Stomach (tissue), 19 donors: ENCODE measurements at places on chromosomes 6 and 20.
A peak's percentile ranks its signal among the peaks of the same experiment; 100 is the strongest.

GRCh38 chr6:12051861-12052368 is 39.8 kb downstream of the HIVEP1 start:
- DNase-seq = no peak
- H3K4me1 ChIP-seq = no peaks in the 10 kb centered on the region
- no peaks in the 10 kb centered on the region for H3K27me3 ChIP-seq
- H3K4me3 ChIP-seq = no peak overlapping the region

- no peak for DNase-seq
- no peak overlapping the region for H3K4me3 ChIP-seq
- no peaks in the 10 kb centered on the region for H3K27me3 ChIP-seq
- peaks cover 22% of the 10 kb centered on the region for H3K36me3 ChIP-seq
These were observed 69.8 kb upstream of the GNRH2 start for GRCh38 chr20:2973574-2973973.

- H3K36me3 ChIP-seq = no peaks in the 10 kb centered on the region
- no peak overlapping the region for H3K27ac ChIP-seq
- H3K27me3 ChIP-seq = no peaks in the 10 kb centered on the region
These were observed 21.1 kb downstream of the GCNT2 start for GRCh38 chr6:10542213-10542612.

DNA sequence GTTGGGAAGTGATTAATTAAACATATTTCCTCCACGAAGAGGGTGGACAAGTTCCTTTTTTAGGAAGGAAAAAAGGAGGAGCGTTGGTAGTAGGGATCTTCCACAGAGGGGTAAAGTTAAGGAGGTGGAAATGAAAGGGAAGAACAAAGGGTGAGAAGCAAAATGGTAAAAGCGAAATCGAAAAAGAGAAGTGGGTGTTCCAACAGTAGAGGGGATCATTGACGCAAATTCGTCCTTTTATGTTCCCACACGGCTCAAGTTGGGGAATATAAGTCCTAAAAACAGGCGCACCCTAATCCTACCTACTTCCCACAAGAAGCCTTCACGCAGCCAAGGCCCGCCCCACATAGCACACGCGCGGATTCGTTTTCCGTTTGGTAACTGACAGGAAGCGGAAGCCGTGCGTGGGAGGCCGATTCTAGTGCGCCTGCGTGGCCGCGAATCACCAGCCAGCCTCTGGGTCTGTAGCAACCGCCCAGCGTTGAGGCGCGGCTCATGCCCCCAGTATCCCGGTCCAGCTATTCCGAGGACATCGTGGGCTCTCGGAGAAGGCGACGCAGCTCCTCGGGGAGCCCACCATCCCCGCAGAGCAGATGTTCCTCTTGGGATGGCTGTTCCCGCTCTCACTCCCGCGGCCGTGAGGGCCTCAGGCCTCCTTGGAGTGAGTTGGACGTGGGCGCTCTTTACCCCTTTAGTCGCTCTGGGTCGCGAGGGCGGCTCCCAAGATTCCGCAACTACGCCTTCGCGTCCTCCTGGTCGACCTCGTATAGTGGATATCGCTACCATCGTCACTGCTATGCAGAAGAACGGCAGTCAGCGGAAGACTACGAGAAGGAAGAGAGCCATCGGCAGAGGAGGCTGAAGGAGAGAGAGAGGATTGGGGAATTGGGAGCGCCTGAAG is at the start of gene NKAPL:
Gene NKAPL, plus strand, starts transcription at position 421 of the 901 bp plus-strand sequence. Its CDS starts 75 bp downstream, at position 496.
- peak within 1 kb of the TSS; percentile 40 for H3K4me3 ChIP-seq
- peak; percentile 90 for DNase-seq
- peaks cover 10% of the 10 kb centered on the region for H3K4me1 ChIP-seq
- no peak within 1 kb of the TSS for H3K27ac ChIP-seq
- H3K36me3 ChIP-seq = no peaks in the 10 kb centered on the region

GRCh38 chr6:166763606-166764472 is 136.8 kb upstream of the RPS6KA2 start:
- H3K27ac ChIP-seq = no peak overlapping the region
- no peaks in the 10 kb centered on the region for H3K4me1 ChIP-seq
- no peaks in the 10 kb centered on the region for H3K36me3 ChIP-seq
- DNase-seq = no peak
- H3K4me3 ChIP-seq = no peak overlapping the region
- H3K27me3 ChIP-seq = no peaks in the 10 kb centered on the region

GRCh38 chr6:128580224-128581110 is 60.1 kb upstream of the PTPRK start:
- H3K36me3 ChIP-seq = no peaks in the 10 kb centered on the region
- no peak for DNase-seq
- H3K27me3 ChIP-seq = no peaks in the 10 kb centered on the region
- no peak overlapping the region for H3K27ac ChIP-seq
- no peaks in the 10 kb centered on the region for H3K4me1 ChIP-seq

DNA sequence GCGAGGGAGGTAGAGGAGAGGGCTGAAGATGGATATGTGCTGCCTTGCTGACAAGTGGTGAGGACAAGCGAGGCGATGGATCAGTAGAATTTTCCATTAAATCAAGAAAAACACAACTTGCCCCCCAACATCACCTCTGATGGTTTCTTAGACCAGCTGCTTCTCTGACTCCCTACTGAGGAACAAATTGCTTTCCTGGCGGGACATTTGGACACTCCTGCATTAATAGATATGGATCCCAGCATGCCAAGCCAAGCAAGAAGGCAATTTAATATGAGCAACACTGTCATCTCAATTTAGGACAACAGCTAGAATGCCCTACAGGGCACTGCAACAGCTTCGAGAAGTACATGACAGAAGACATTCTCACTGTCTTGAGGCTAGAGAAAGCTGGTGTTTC is 248.4 kb upstream of the AGPAT4 start:
- no peaks in the 10 kb centered on the region for H3K27me3 ChIP-seq
- DNase-seq = no peak
- H3K27ac ChIP-seq = no peak overlapping the region
- no peaks in the 10 kb centered on the region for H3K36me3 ChIP-seq

DNA sequence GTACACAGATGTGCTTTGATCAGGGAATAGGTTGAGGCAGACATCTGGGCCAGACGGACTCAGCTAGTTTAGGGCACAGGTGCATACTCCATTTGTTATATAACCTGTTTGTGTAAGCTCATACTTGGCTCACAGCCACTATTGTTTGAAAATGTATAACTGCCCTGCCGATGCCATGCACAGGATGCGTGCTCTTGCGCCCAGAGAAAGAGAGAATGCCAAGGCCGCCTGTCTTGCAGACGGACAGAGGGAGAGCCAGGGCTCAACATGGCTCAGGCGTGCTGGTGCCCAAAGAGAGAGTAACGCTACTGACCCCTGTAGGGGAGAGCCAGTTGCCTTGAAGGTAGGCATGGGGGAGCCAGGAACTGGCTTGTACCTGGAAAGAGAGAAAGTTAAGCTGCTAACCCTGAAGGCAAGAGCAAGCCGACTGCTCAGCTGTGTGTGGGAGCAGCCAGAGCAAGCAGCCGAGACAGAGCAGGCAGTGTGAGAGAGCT is 57.7 kb downstream of the FAM229B start:
- H3K4me1 ChIP-seq = no peaks in the 10 kb centered on the region
- H3K4me3 ChIP-seq = no peak overlapping the region
- peaks cover 78% of the 10 kb centered on the region for H3K36me3 ChIP-seq
- no peaks in the 10 kb centered on the region for H3K27me3 ChIP-seq

DNA sequence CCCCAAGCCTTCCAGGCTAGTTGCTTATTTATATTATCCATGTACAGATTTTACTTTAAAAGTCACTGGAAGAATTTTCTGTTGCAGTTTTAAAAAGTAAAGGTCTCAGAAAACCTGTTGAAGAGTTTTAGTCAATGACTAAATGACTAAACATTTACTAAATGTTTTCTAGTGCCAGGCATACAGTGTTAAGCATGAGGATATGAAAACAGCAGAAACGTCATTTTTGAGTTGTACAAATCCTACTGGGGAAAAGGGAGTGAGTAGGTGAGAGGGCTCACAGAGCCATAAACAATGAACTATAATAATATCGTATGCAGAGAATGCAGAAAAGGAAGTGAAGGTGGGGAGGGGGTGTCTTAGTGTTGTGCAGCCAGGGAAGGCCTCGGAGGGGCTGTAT is 66.3 kb downstream of the MAN1A1 start:
- no peaks in the 10 kb centered on the region for H3K27me3 ChIP-seq
- no peak overlapping the region for H3K27ac ChIP-seq
- H3K36me3 ChIP-seq = no peaks in the 10 kb centered on the region

GRCh38 chr20:24501764-24502556 is 32.5 kb downstream of the SYNDIG1 start:
- H3K4me3 ChIP-seq = no peak overlapping the region
- H3K27ac ChIP-seq = no peak overlapping the region
- no peaks in the 10 kb centered on the region for H3K36me3 ChIP-seq
- no peaks in the 10 kb centered on the region for H3K27me3 ChIP-seq
- DNase-seq = peak; percentile 44

- H3K4me1 ChIP-seq = no peaks in the 10 kb centered on the region
- H3K4me3 ChIP-seq = no peak overlapping the region
- H3K27ac ChIP-seq = no peak overlapping the region
- H3K36me3 ChIP-seq = no peaks in the 10 kb centered on the region
- DNase-seq = no peak
- H3K27me3 ChIP-seq = no peaks in the 10 kb centered on the region
These were observed 156.2 kb upstream of the PLCB4 start for GRCh38 chr20:8912731-8913130.

- H3K27me3 ChIP-seq = no peaks in the 10 kb centered on the region
- peaks cover 15% of the 10 kb centered on the region for H3K4me1 ChIP-seq
- H3K27ac ChIP-seq = no peak overlapping the region
- H3K36me3 ChIP-seq = no peaks in the 10 kb centered on the region
- no peak overlapping the region for H3K4me3 ChIP-seq
These were observed 510.2 kb downstream of the RNF144B start for GRCh38 chr6:18897350-18897749.

DNA sequence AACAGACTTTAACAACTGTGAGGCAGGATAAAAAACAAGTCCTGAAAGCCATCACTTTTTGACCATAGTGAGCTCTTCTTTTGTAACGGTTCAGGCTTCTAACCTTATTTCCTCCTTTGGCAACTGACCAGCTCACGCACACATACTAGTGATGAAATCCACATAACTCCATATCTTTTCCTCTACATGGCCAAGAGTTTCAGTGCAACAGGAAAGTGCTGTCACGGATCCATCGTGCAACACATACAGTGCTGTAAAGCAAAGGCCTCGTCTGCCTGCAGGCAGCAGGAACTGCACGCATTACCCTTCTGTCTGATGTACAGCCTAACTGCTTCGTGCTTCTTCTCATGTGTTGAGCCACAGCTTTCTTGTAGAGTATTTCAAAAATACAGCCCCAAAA is 108.5 kb downstream of the EPM2A start:
- no peak overlapping the region for H3K4me3 ChIP-seq
- no peaks in the 10 kb centered on the region for H3K36me3 ChIP-seq
- no peaks in the 10 kb centered on the region for H3K4me1 ChIP-seq
- no peak overlapping the region for H3K27ac ChIP-seq
- no peaks in the 10 kb centered on the region for H3K27me3 ChIP-seq
